Mesothelial cell of epicardium (in vitro differentiated cells): ENCODE measurements at places on chromosomes 5 and 9. TPM values are rescaled to one million over a fixed set of nuclear protein-coding genes. Genes with fewer than 3 reads are reported as not detected.

DNA sequence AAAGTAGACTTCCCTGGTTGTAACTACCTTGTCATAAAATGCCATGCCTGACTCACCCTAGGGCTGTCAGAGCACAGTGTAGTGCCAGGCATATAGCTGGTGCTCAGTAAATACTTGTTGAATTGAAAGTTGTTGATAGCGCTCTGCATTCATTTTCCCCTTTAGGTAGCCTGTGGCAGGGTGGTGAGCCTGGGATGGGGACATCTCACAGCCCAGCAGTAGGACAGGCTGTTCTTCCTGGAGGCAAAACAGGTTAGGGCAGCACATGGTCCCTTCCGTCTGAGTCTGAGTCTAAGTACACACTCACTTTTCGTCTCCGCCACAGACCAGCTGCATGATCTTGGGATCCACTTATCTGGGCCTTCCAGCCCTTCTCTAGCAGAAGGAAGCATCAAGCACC lies 401.9 kb downstream of the ZSWIM6 start:
- DNase-seq, result no peak

DNA sequence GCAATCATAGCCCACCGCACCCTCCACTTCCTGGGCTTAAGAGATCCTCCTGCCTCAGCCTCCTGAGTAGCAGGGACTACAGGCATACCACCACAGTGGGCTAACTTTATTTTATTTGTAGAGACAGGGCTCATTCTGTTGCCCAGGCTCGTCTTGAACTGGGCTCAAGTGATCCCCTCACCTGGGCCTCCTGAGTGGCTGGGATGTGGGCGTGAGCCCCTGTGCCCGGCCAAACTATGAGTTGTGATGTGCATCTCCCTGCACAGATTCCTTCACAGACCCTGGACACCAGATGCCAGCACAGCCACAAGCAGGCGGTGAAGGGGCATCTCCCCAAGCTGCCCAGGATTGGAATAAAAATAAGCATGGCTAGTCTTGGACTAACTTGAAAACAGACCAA lies 244.9 kb upstream of the IRX1 start:
- DNase-seq, result peak; percentile 22

DNA sequence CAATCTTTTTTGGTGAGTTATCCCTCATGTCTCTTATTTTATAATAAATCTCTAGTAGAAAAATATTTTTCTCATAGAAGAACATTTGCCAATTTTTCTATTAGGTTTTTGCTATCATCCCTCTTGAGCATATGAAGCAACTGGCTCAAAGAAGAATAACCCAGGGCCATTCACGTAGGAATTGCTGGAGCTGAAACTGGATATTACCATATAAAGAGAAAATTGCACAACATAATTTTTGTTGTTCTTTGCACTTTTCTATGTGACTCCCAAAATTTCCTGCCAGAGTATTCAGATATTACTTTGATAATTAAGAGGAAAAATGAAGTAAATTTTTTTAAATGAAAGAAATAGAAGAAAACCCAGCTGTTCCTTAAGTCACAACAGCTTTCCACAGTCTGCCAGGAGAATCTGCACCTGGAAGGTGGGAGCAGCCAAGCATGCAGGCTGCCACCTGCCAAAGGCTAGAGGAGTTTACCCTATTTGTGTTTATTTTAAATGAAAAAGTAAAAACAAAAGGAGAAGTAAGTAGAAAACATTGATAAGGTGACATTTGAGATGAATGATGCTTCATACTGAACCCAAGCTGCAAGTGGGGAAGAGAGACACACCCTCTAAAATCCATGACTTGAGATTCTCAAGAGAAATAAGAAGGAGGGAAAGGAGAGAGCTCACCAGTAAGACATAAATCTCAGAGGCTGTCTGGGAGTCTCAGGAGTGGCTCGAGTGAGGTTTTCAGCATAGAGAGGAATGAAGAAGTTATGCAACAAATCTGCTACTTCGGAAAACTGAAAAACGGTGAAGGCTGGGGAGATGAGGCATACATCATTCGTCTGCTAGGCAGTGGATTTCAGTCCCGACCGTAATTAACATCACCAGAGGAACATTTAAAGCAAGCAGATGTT lies 31.5 kb upstream of the FREM1 start:
- no peak for DNase-seq

GRCh38 chr9:136531186-136531903 lies 14.5 kb downstream of the NOTCH1 start:
- DNase-seq, result no peak

The LCN1 gene
- not detected in 3 replicates for total RNA-seq

The CAVIN4 gene
- 4.3 to 4.9 TPM (median 4.8 TPM) in 3 replicates for total RNA-seq

The ELOVL7 gene
- 8.6 to 9.4 TPM (median 9.2 TPM) in 3 replicates for total RNA-seq

The MSMP gene
- total RNA-seq, result not detected in 3 replicates
